Natural killer cell treated with Interleukin-12 subunit alpha and Interleukin-12 subunit beta and Interleukin-15 and Interleukin-18, amount 100 ng/mL, for 72 hours (primary cell): ENCODE measurements at places on chromosomes 1 and 21. TPM values are rescaled to one million over a fixed set of nuclear protein-coding genes. Genes with fewer than 3 reads are reported as not detected.
A peak's percentile ranks its signal among the peaks of the same experiment; 100 is the strongest.

GRCh38 chr1:116279715-116280114, 93.3 kb upstream of the ATP1A1 start:
- no peaks in the 10 kb centered on the region for H3K36me3 ChIP-seq
- DNase-seq: no peak
- no peaks in the 10 kb centered on the region for H3K4me1 ChIP-seq

GRCh38 chr1:184888505-184888904, 85.8 kb downstream of the NIBAN1 start:
- DNase-seq: no peak
- peaks cover 67% of the 10 kb centered on the region for H3K4me1 ChIP-seq
- peaks cover 40% of the 10 kb centered on the region for H3K36me3 ChIP-seq
- no peak overlapping the region for H3K4me3 ChIP-seq
- no peaks in the 10 kb centered on the region for H3K27me3 ChIP-seq
- H3K27ac ChIP-seq: peak overlapping the region; percentile 54

Gene LCE3D
- total RNA-seq: not detected

Gene DPT
- not detected for total RNA-seq

Gene MAN1C1
- 2.5 TPM for total RNA-seq

DNA sequence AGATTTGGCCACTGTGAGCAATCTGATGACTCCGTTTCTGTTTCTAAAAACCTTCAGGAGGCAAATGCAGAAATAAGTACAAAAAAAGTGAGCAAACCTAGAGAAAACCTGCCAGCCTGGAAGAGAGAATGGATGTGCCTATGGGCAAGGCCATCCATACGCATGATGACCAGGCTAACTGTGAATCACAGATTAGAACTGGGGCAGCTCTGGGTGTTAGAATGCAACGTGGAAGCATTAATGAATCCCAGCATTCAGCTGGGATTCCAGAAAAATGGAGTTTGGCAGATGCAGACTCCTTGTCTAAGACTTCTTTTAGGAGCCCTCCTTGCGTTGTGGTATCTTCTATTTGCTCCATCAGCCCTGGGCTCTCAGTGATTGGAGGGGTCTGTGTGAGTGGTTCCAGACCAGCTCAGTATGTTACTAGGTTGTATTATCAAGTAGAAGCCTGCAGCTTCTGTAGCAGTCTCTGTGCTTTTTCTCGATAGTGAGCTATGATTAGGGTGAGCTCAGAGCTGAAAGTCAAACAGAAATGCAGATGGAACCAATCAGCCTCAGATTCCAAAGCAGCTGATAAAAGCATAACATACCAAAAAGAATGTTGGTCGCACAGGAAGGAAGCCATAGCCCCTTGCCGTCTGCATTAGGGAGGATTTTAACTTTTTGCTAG, 154.0 kb downstream of the PSMG1 start:
- no peaks in the 10 kb centered on the region for H3K36me3 ChIP-seq
- no peak overlapping the region for H3K27ac ChIP-seq
- peaks cover 29% of the 10 kb centered on the region for H3K27me3 ChIP-seq
- DNase-seq: no peak

Gene FNBP1L
- 0.31 TPM for total RNA-seq

GRCh38 chr21:46041183-46041582, 56.7 kb upstream of the COL6A2 start:
- peaks cover 15% of the 10 kb centered on the region for H3K27me3 ChIP-seq
- H3K36me3 ChIP-seq: no peaks in the 10 kb centered on the region
- H3K27ac ChIP-seq: no peak overlapping the region
- no peaks in the 10 kb centered on the region for H3K4me1 ChIP-seq
- no peak for DNase-seq
- no peak overlapping the region for H3K4me3 ChIP-seq

DNA sequence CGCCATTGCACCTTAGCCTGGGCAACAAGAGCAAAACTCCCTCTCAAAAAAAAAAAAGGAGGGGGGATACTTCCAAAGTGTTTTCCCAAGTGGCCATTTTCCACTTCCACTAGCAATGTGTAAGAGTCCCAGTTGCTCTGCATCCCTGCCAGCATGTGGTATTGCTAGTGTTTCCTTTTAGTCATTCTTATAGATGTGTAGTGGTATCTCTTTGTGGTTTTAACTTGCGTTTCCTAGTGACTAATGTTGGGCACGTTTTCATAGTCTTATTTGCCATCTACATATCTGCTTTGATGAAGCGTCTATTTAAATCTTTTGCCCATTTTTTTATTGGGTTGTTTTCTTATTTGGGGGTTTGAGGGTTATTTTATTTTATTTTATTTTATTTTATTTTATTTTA, 31.1 kb downstream of the INAVA start:
- H3K27ac ChIP-seq: no peak overlapping the region
- no peak overlapping the region for H3K4me3 ChIP-seq
- peaks cover 6% of the 10 kb centered on the region for H3K4me1 ChIP-seq

Gene DAB1
- not detected for total RNA-seq

DNA sequence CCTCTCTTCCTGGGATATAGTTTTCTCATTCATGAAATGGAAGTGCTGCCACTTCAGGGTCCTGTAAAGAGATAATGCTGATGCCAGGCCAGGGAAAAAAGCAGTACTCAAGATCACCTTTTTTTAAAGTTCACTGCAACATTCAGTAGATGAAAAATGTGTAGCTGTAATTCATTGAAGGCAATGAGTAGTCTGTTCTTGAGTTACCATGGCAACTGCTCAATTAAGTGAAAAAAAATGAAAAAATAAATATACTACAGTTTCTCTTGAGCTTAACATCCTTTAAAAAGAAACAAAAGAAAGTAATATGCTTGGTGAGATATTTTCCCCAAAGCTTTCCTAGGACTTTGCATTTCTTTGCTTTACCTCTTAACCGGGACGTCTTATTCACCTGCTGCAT, 183.3 kb downstream of the AK5 start:
- H3K36me3 ChIP-seq: no peaks in the 10 kb centered on the region
- H3K4me1 ChIP-seq: peaks cover 13% of the 10 kb centered on the region
- no peak overlapping the region for H3K27ac ChIP-seq
- no peak overlapping the region for H3K4me3 ChIP-seq
- DNase-seq: no peak
- H3K27me3 ChIP-seq: no peaks in the 10 kb centered on the region

Gene ZBTB8A
- total RNA-seq: 0.22 TPM

- no peaks in the 10 kb centered on the region for H3K36me3 ChIP-seq
- no peaks in the 10 kb centered on the region for H3K4me1 ChIP-seq
- no peaks in the 10 kb centered on the region for H3K27me3 ChIP-seq
- no peak for DNase-seq
These were observed 60.1 kb downstream of the ATG4C start for GRCh38 chr1:62844030-62844429.

Gene KRTAP19-5
- total RNA-seq: not detected

Gene OR2L8
- total RNA-seq: 0.47 TPM

Gene RASSF5
- 260 TPM for total RNA-seq

DNA sequence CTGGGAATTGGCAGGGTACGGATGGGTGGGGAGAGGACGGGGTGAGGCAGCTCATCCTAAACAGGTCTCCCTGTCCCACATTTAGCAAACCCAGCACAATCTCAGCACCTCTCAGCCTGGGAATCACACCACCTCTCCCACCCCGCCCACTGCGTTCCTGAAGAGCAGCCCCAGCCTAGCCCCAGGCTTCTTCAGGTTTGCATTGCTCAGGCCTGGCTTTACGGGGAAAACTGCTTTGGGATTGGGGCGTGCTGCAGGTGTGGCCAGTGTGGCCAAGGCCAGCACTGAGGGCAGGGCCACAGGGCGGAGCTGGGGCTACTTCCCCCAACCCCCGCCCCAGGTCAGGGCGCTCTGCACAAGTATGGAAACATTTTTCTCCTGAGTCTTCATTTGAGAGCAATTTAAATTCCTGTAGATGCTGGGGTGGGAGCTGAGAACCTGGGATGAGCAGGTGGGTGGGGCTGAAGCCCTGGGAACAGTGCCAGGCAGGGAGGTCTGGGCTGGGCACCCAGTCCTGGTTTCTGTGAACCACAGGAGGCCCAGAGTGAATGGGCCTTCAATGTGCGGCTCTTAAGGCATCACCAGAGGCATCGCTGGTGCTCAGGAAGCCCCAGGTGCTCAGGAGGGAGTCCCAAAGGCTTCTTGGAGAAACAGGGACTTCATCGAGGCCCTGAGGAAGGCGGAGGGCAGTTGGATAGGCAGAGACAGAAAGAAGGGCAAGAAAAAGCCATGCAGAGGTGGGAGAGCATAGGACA, 24.1 kb downstream of the TNNT2 start:
- no peak for DNase-seq
- no peak overlapping the region for H3K27ac ChIP-seq
- H3K4me3 ChIP-seq: no peak overlapping the region
- no peaks in the 10 kb centered on the region for H3K36me3 ChIP-seq
- H3K27me3 ChIP-seq: peaks cover 13% of the 10 kb centered on the region
- H3K4me1 ChIP-seq: no peaks in the 10 kb centered on the region

DNA sequence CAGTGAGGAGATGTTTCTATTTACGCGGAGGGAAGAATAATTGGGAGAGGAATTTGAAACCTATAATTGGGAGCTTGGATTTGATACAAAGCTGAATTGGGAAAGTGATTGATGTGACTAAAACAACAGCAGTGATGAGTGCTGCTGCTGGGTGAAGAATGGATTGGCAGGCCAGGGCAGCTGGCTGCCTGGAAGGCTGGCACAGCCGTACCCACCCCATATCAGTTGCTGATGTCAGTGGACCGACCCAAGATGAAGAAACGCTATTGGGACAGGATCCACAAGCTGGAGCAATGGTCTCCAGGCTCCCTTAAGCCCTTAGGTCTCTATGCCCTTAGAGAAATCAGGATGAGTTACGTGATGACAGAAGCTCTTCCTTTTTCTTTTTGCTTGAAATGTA, 47.4 kb downstream of the GRIK1 start:
- no peak overlapping the region for H3K27ac ChIP-seq
- no peak overlapping the region for H3K4me3 ChIP-seq
- H3K27me3 ChIP-seq: no peaks in the 10 kb centered on the region
- no peaks in the 10 kb centered on the region for H3K4me1 ChIP-seq
- H3K36me3 ChIP-seq: no peaks in the 10 kb centered on the region

GRCh38 chr1:78177708-78178270, 132.0 kb downstream of the GIPC2 start:
- H3K36me3 ChIP-seq: no peaks in the 10 kb centered on the region
- no peak overlapping the region for H3K27ac ChIP-seq
- no peak for DNase-seq
- no peaks in the 10 kb centered on the region for H3K4me1 ChIP-seq
- H3K27me3 ChIP-seq: no peaks in the 10 kb centered on the region
- no peak overlapping the region for H3K4me3 ChIP-seq

- H3K36me3 ChIP-seq: no peaks in the 10 kb centered on the region
- peaks cover under 1% of the 10 kb centered on the region for H3K4me1 ChIP-seq
- H3K27me3 ChIP-seq: peaks cover 42% of the 10 kb centered on the region
These were observed 28.6 kb downstream of the EBNA1BP2 start for GRCh38 chr1:43143441-43143888.

GRCh38 chr1:121522061-121522759, 337.4 kb downstream of the SRGAP2C start:
- no peak overlapping the region for H3K4me3 ChIP-seq
- peaks cover 2% of the 10 kb centered on the region for H3K27me3 ChIP-seq
- H3K36me3 ChIP-seq: no peaks in the 10 kb centered on the region
- H3K4me1 ChIP-seq: peaks cover 24% of the 10 kb centered on the region
- no peak overlapping the region for H3K27ac ChIP-seq
- DNase-seq: no peak

DNA sequence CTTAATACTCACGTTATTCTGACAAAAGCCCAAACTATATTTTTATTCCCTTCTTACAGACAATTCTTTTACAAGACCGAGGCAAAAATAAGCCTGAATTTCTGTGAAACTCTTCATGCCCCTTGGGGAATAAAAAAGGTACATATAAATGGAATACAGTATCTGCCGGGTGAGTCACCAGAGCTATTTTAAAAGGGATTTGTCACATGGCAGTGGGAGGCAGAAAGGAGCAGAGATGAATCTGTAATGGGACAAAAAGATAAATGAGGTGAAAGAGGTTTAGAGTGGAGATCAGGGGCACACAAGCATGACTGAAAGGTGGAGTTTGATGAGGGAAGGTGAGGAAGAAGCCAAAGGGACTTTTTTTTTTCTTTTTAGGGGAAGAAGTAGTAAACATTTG, 8.8 kb downstream of the XCL1 start:
- DNase-seq: no peak
- H3K4me1 ChIP-seq: peaks cover 11% of the 10 kb centered on the region
- no peak overlapping the region for H3K4me3 ChIP-seq

Gene RAB7B
- not detected for total RNA-seq

Gene OR2M3
- not detected for total RNA-seq

GRCh38 chr21:28798798-28799197, 193.9 kb downstream of the LTN1 start:
- no peaks in the 10 kb centered on the region for H3K36me3 ChIP-seq
- H3K4me3 ChIP-seq: no peak overlapping the region
- peaks cover 19% of the 10 kb centered on the region for H3K4me1 ChIP-seq

GRCh38 chr1:192477630-192478029, 97.9 kb upstream of the RGS1 start:
- no peaks in the 10 kb centered on the region for H3K4me1 ChIP-seq
- H3K4me3 ChIP-seq: no peak overlapping the region
- H3K27ac ChIP-seq: no peak overlapping the region
- peaks cover 2% of the 10 kb centered on the region for H3K27me3 ChIP-seq
- no peaks in the 10 kb centered on the region for H3K36me3 ChIP-seq

Gene ARHGEF19
- 13.0 TPM for total RNA-seq

DNA sequence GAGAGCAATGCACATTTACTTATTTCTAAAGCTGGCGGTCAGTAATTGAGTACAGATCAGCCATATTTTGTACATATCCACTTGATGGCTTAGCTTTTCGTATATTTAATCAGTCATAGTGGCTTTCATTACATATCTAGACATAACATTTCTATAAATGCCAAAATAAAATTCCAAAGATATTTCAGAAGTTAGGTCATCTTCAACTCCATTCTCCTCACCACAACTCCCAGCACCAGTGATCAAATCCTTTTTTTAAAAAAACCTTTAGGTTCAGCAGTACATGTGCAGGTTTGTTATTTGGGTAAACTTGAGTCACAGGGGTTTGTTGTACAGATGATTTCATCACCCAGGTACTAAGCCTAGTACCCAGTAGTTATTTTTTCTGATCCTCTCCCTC, 53.9 kb upstream of the GNG4 start:
- DNase-seq: no peak
- no peak overlapping the region for H3K27ac ChIP-seq
- peaks cover 35% of the 10 kb centered on the region for H3K36me3 ChIP-seq
- H3K4me1 ChIP-seq: peaks cover 3% of the 10 kb centered on the region

DNA sequence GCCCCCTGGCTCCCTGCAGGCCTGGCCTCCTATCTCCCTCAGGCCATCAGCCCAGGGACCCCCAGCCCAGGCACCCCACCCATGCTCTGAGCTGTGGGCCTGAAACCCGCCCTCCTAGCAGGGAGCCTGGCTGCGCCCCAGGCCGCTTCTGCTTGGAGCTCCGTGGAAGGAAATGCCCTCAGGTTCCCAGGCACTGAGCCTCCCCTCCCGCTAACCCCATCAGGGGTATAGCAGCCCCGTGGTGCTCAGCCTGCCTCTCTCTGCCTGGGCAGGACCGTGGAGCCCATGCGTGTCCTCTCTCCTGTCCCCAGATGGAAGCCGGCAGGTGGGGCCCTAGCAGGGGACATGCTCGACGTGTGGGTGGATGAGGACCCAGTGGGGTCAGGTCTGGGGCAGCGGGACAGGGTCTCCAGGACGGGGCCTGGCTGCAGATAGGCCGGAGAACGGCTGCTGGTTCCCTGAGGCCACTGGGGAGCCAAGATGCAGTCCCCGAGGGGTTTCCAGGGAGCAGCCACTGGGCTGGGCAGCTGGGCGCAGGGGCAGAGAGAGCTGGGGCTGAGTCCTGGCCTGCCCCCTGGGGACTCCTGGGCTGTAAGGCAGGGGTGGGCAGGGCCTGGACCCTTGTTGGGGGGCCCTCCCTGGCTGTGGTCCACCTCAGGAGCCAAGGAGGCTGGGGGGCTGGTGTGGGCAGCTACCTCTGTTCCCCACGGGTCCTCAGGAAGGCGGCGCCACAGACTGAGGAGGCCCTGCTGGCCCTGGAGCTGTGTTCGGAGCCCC, 75.5 kb downstream of the MORN1 start:
- no peaks in the 10 kb centered on the region for H3K36me3 ChIP-seq
- H3K27ac ChIP-seq: peak overlapping the region; percentile 59
- DNase-seq: no peak

Gene AMY2A
- not detected for total RNA-seq
